Urinary bladder (tissue), 4 donors: ENCODE measurements at places on chromosomes 3 and 15. TPM values are rescaled to one million over a fixed set of nuclear protein-coding genes. Genes with fewer than 3 reads are reported as not detected.

Gene XIRP1
- total RNA-seq = 1.1 TPM

Gene SLC27A2
- total RNA-seq = 3.5 TPM

Gene FOXB1
- total RNA-seq = not detected

Gene GABRB3
- 2.3 TPM for total RNA-seq

Gene SPATA12
- total RNA-seq = not detected

Gene SLC2A2
- not detected for total RNA-seq

Gene GOLGA6L4
- 4.9 TPM for total RNA-seq

Gene BNIP2
- total RNA-seq = 115 TPM

Gene SLC12A1
- total RNA-seq = not detected

Gene GOLGA6L7
- total RNA-seq = not detected

Gene GOLGA8S
- 0.21 TPM for total RNA-seq

Gene GTF2A2
- 37.9 TPM for total RNA-seq

Gene MME
- total RNA-seq = 59.3 TPM

Gene RASA2
- 38.8 TPM for total RNA-seq

Gene C3orf62
- total RNA-seq = 6.0 TPM

Gene CCR8
- total RNA-seq = not detected

Gene XYLB
- 8.1 TPM for total RNA-seq

Gene DNAJA4
- total RNA-seq = 23.4 TPM

Gene CADPS
- total RNA-seq = 19.2 TPM

Gene MYRIP
- 2.9 TPM for total RNA-seq

Gene TRAT1
- 0.95 TPM for total RNA-seq

Gene TP53BP1
- 106 TPM for total RNA-seq

Gene CILP
- 49.3 TPM for total RNA-seq

Gene PPP1R14D
- total RNA-seq = not detected

Gene TTLL3
- 63.3 TPM for total RNA-seq

Gene GRAMD1C
- 14.3 TPM for total RNA-seq

Gene SLC9A9
- total RNA-seq = 46.2 TPM

Gene SUCNR1
- 0.48 TPM for total RNA-seq

Gene TGM5
- 0.26 TPM for total RNA-seq

Gene GREM1
- 8.7 TPM for total RNA-seq

Gene ACOX2
- total RNA-seq = 28.8 TPM

Gene LRRC31
- total RNA-seq = not detected

Gene IL20RB
- 0.42 TPM for total RNA-seq
